ENCODE measurements at places on chromosomes 13 and 19.

- no peak for DNase-seq
These were observed at the start of gene MIA for GRCh38 chr19:40774916-40775631. MIA (plus strand) TSS chr19:40775521; CDS start chr19:40775543, 22 bp downstream.

DNA sequence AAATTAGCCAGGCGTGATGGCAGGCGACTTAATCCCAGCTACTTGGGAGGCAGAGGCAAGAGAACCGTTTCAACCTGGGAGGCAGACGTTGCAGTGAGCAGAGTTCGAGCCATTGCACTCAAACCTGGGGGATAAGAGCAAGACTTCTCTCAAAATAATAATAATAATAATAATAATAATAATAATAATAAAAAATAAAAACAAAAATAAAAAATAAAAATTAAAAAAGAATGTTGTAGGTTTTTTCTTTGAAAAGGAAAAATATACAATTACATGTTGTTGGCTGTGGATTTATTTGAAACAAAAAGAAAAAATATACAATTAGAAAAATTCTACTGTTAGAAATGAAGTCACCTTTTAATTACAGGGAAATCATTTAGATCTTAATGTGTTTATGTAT, 11.5 kb upstream of the PRODH2 start:
- no peak for DNase-seq

DNA sequence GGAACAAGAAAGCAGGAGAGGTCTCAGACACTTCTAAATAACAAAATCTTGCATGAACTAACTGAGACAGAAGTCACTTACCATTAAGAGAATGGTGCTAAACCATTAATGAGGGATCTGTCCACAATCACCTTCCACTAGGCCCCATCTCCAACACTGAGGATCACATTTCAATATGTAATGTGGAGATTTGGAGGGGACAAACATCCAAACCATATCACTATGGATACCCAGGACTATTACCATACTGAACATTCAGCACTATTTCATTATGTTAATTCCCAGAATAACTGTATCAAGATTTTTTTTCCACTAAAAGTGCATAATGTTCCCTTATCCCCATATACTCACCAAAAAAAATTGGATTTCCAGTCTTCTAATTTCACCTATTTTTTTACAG, 491.8 kb downstream of the LMO7 start:
- no peak for DNase-seq

DNA sequence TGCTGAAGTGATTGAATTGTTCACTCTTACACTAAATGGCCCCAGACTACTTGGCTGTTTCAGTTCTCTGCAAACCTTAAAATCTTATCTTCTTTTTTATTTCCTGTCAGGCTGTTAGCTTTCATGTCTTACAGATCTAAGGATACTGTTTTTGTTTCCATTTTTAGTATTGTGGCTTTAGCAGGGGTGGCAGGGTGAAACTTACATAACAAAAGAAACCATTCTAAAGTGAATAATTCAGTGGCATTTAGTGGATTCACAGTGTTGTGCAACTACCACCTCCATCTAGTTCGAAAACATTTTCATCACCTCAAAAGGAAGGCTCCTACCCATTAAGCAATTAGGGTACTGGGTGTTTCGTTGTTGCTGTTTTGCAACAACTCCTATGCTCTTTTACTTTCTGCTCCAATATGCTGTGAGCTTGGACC, 19.8 kb downstream of the TMEM272 start:
- DNase-seq = no peak

- DNase-seq = no peak
These were observed 18.9 kb downstream of the PEG3 start for GRCh38 chr19:56821675-56822074.

DNA sequence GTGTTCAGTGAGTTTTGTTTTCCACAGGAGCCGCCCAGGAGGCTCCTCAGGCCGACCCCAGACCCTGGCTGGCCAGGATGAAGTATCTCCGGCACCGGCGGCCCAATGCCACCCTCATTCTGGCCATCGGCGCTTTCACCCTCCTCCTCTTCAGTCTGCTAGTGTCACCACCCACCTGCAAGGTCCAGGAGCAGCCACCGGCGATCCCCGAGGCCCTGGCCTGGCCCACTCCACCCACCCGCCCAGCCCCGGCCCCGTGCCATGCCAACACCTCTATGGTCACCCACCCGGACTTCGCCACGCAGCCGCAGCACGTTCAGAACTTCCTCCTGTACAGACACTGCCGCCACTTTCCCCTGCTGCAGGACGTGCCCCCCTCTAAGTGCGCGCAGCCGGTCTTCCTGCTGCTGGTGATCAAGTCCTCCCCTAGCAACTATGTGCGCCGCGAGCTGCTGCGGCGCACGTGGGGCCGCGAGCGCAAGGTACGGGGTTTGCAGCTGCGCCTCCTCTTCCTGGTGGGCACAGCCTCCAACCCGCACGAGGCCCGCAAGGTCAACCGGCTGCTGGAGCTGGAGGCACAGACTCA, 12.9 kb downstream of the B3GNT3 start:
- no peak for DNase-seq

DNA sequence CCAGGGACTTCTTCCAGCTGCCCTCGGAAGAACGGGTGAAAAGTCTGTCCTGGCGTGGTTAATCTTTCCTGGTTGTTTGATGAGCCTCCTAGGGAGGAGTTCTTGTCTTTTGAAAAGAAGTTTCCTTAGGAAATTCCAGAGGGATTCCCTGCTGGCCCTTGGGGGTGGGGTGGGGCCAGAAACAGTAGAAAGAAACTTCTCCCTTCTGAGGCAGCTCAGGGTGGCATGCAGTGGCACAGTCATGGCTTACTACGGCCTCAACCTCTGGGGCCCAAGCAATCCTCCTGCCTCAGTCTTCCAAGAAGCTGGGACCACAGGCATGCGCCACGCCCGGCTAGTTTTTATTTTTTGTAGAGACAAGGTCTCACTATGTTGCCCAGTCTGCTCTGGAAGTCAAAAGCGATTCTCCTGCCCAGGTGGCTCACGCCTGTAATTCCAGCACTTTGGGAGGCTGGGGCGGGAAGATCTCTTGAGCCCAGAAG, 1.5 kb downstream of the ZNF101 start:
- no peak for DNase-seq

- no peak for DNase-seq
These were observed 8.5 kb upstream of the SLC25A15 start for GRCh38 chr13:40780822-40781401.

DNA sequence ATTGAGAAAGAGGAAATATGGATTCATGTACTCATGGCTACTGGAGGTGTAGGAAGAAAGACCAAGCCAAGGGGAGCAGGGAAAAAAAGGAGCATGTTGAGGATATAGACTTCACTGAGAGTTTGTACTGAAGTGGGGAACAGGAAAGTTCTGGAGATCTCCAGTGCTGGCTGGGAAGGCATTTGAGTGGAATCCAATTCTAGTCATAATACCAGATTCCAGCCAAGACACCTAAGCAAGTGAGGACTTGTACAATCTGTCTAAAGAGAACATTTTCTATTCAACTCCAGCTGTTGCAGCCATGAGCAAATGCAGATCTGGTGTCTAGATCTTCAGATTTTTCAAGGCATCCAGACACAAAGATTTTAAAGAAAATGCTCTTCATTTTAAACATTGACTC, 412.5 kb downstream of the OXGR1 start:
- DNase-seq = no peak

DNA sequence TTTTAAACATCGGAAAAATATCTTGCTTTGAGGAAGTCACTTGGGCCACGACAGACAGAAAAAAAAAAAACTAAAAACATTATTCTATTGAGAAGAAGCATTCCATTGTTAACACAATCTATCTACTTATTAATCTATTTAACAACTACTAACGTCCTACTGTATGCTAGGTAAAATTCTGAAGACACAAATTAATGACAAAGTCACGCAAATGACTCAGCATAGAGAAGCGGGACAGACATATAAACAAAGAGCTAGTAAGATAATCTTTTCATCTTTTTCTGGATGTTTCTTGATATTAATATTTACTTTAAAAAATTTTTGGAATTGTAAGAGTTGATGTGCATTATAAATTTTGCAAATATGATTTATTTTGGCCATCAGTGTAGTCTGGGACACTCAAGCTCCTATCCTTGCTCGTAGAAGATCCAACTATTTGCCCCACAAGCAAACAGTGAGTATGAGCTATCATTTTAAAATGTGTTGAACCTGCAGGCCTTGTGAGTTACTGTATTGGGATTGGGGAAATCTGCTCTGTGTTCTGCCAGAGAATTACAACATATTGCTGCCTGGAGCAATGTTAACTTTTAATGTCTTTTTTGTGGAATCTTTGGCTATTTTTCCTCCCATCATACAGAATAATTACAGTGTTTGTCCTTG, 109.1 kb downstream of the PCDH9 start:
- no peak for DNase-seq
